ENCODE measurements at places on chromosomes 7 and 10. TPM values are rescaled to one million over a fixed set of nuclear protein-coding genes. Genes with fewer than 3 reads are reported as not detected.

HMX3 gene
- total RNA-seq = not detected

GPC2 gene
- total RNA-seq = 11.2 TPM

PLEKHS1 gene
- under 0.01 TPM for total RNA-seq

MKX gene
- 0.05 TPM for total RNA-seq

SLC39A12 gene
- 0.05 TPM for total RNA-seq

SMIM30 gene
- 52.7 TPM for total RNA-seq

SLC16A9 gene
- total RNA-seq = 1.6 TPM

GHRHR gene
- 0.42 TPM for total RNA-seq

FRMD4A gene
- total RNA-seq = 16.2 TPM

FGF8 gene
- total RNA-seq = 0.14 TPM

OR2A12 gene
- not detected for total RNA-seq

ZNF655 gene
- 58.9 TPM for total RNA-seq

PTPRN2 gene
- total RNA-seq = 1.7 TPM

HK1 gene
- total RNA-seq = 52.6 TPM

IGF2BP3 gene
- 16.5 TPM for total RNA-seq

TRPV6 gene
- 0.24 TPM for total RNA-seq

TSPAN13 gene
- 10.5 TPM for total RNA-seq

ZNF485 gene
- total RNA-seq = 3.5 TPM

GTF2IRD1 gene
- 4.7 TPM for total RNA-seq

GGCT gene
- total RNA-seq = 43.4 TPM

AOAH gene
- total RNA-seq = 23.5 TPM

ZNF277 gene
- 32.3 TPM for total RNA-seq

NDUFB2 gene
- 254 TPM for total RNA-seq

SPACDR gene
- total RNA-seq = 0.76 TPM

TMEM273 gene
- total RNA-seq = 10.2 TPM

JCAD gene
- total RNA-seq = 9.9 TPM

FAM237B gene
- total RNA-seq = not detected

CALML3 gene
- 144 TPM for total RNA-seq

NT5C3A gene
- total RNA-seq = 33.0 TPM

OPTN gene
- total RNA-seq = 23.6 TPM

NUTM2A gene
- 0.42 TPM for total RNA-seq

HNRNPF gene
- 235 TPM for total RNA-seq

PRLHR gene
- total RNA-seq = 0.05 TPM

OR6B1 gene
- not detected for total RNA-seq

DNAJC2 gene
- 26.5 TPM for total RNA-seq

Data from thymus (tissue), 14 donors.